ENCODE measurements at places on chromosomes 1 and 21.
A peak's percentile ranks its signal among the peaks of the same experiment; 100 is the strongest.

DNA sequence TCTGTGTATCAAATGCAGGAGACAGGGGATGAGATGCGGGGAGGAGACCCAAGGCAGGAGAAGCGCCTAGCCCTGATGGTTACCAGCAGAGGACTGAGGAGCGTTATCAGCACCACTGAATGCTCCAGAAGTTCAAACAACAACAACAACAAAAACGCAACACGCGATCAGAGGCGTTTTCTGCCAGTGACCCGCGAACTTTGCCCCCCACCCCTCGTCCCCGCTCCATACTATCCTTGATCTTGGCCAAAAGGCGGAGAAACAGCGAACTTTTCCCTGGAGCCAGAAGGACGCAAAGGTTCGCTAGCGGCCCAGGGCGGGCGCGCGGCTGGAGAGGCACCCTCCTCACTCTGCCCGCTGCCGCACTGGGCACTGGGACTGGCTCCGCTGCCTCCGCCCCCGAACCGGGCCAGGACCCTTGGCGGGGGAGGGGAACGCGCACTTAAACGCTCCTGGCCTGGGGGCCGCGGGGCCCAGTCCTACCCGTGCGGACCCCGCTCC lies 699 bp downstream of the ECHDC2 start:
- DNase-seq: no peak

DNA sequence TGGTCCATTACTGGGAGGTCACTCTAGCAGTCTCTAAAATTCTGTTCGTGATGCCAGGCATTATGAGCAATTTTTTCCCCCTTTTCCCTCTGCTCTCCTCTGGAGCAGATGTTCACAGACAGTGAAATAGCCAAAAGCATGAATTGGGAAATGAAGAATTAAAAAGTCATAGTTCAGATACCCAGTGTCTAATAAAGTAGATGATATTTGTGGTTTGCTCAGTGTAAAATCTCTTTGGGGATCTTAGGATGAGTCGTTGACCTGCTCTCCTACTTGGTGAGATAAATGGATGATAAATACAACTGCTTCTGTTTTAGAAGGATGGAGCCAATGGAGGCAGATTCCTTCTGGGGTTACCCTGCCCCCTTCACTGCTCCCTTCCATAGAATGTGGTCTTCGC lies 56.3 kb downstream of the KIAA0040 start:
- no peak for DNase-seq

DNA sequence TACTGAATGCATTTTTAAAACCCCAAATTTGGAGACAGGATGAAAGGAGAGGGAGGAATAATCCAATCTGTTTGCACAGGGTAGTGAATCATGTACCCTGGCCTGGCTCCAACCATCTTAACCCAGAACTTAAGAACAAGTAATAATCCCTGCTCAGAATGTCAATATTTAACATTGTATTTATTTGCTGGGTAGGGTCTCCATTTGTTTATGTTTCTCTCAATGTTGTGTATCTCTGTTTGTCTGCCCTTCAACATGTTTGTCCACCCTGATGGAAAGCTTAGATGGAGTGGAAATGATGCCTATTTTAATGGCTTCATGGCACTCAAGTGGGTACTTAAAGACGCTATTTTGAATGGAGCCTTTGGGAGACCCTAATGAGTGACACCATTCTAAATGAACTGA lies 54.4 kb upstream of the CDC42BPA start:
- DNase-seq: no peak

DNA sequence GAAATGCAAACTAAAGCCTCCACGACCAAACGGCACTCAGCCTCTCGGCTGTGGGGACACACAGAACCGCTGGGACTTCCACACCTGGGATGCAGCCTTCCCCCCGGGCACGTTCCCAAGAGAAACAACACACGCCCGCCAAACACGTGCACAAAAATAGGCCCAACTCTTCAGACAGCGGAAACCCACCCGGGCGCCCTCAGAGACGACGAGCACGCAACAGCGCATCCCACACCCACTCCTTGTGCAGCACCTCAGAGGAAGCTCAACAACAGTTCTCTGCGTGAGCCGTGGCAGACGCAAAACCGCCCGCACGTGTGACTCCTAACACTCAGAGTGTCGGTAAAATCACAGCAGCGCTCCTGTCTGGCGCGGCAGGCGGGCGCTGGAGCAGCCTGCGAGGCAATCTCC lies 5.3 kb downstream of the C1orf159 start:
- DNase-seq: no peak

DNA sequence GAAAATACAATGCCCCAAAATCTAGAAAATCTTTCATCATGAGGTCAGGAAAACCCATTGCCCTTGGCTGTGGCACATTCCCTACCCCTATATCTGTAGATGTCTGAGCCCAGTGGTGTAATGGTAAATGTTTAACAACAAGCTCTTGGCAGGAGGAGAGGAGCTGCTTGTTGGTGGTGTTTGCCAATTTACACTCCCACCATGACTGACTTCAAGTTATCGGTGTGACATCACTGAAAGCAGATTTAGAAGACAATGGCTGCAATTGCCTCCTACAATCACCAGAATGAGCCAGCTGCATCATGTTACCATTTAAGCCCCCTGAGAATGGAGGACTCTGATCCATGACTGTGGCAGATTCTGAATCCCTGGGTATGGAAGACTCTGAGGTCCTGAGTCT lies 70.9 kb downstream of the SDC3 start:
- no peak for DNase-seq

GRCh38 chr1:36879613-36880012 lies 154.7 kb downstream of the GRIK3 start:
- DNase-seq: no peak

DNA sequence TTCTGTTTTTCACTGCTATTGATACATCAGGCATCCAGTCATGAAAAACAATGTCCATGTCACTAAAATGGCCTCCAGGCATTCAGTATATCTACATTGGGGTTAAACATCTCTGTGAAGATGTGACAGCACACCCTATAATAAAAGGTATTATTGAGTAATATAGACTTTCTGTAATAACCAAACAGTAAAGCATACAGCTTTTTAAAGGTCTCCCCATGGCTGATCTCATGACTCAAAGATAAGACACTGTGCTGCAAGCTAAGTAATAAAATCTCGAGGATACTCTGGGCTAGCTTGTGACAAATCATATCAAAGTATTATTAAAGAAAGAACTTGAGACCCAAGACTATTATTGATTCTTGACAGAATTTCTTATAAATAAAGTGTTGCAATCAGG lies 613.1 kb upstream of the PKN2 start:
- DNase-seq: no peak

- DNase-seq: no peak
Measured at GRCh38 chr1:37932759-37933158, 14.1 kb downstream of the INPP5B start.

GRCh38 chr21:15809065-15809464 lies 79.3 kb downstream of the USP25 start:
- no peak for DNase-seq

GRCh38 chr21:37208056-37208721 lies 58.9 kb downstream of the VPS26C start:
- peak; percentile 73 for DNase-seq

DNA sequence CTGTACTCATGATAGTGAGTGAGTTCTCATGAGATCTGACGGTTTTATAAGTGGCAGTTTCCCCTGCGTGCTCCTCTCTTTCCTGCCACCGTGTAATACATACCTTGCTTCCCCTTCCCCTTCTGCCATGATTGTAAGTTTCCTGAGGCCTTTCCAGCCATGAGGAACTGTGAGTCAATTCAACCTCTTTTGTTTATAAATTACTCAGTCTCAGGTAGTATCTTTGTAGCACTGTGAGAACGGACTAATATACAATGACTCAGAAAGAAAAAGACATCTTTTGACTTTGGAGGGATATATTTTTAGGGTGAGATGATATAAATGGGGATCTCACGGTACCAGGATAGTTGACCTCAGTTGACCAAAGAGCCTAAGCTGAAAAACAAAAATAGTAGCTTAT lies 74.7 kb upstream of the BACH1 start:
- DNase-seq: no peak
